Stimulated activated CD4-positive, alpha-beta T cell treated with anti-CD3 and anti-CD28 coated beads, Interleukin-12 subunit alpha, Interleukin-12 subunit beta, amount 100 ng/mL, for 24 hours (primary cell): ENCODE measurements at places on chromosomes 2 and 18.

GRCh38 chr2:98819231-98819766 is 88.4 kb upstream of the MGAT4A start:
- DNase-seq = no peak

DNA sequence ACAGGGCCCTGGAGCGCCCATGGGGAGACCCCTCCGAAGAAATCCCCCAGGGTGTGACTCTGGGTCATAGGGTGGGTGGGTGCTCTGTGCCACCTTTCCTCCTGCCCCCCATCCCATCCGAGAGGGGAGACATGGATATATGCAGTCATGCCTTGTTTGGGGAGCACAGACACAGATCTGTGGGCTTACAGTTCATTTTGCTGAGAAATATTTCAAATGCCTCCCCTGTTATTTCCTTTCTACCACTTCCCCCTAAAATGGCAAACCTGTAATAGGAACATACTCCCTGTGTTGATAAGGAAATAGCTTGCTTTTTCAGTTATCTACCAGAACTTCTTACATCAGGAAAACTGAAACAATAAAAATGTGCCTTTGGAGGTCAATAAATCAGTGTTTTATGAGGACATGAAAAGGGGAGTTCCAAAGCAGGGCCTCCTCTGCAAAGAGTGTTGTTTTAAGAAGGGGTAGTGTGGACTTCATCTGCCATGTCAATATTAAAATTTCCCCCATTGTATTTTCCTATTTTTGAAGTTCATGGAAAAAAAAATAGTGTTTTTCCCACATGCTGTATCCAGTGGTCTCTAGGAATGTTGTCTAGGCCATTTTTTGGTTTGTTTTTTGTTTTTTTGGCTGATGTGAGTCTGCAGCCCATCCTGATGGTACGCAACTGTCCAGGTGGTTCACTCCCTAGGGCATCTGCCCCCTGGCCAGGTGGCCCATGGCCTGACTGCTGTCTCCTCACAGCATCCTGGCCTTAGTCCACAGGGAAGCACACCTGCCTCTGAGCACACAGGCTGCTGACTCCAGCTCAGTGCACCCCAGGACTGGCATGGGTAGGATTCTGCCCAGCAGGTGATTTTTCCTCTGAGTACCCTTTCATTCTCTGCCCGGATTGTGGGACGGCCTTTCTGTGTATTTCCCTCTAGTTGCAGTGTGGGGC is 3.7 kb downstream of the TNFRSF11A start:
- DNase-seq = no peak

GRCh38 chr18:56541793-56542192 is 96.6 kb downstream of the TXNL1 start:
- no peak for DNase-seq

DNA sequence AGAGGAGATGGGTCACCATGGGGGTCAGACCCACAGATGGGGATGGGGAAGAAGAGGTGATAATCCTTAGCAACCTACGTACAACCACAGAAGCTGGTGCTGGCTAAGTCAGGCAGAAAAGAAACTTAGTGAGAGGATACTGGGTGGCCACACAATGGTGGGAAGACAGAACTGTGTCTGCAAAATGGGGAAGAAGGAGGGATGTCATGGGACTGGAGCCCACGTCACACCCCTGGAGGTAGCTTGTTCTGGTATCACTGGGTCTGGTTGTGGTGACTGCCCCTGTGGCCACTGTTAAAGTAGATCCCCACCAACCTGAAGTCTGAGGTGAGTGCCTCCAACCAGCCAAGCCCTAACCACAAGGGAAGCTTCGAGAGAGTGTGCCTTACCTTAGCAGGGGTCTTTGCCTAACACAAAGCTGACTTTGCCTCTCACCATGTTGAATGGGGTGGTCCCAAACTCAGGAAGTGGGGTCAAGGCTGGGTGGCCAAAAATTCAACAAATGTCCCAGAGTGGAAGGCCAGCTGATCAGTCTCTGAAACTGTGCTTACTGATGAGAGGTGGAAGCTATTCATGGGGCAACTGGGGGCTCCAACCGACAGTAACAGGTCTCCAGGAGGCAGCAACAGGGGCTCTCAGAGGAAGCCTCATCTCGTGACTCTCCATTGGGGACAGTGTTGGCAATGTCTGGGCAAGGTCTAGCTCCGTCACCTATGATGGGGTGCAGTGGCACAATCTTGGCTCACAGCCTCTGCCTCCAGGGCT is 64.8 kb upstream of the SLC1A4 start:
- no peak for DNase-seq

- DNase-seq = no peak
Measured at GRCh38 chr18:73579698-73580097, 567.9 kb downstream of the FBXO15 start.

GRCh38 chr2:15023221-15023620 is 390.7 kb downstream of the LRATD1 start:
- DNase-seq = no peak

GRCh38 chr2:208006833-208007232 is 18.5 kb downstream of the PLEKHM3 start:
- DNase-seq = no peak

- no peak for DNase-seq
Measured at GRCh38 chr2:63060472-63060991, 9.9 kb downstream of the OTX1 start.

DNA sequence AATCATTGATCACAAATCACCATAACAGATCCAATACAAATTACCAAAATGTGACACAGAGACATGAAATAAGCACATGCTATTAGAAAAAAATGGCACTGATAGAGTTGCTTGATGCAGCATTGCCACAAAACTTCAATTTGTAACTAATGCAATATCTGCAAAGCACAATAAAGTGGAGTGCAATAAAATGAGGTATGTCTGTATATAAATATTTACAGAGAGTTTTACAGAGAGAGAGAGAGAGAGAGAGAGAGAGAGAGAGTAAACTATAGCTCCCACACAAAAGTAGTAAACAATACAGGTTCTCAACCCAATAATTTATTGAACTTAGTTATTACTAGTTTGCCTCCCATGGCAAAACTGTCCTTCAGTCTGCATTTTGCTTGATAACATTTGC is 1807.0 kb downstream of the SUCLG1 start:
- no peak for DNase-seq

DNA sequence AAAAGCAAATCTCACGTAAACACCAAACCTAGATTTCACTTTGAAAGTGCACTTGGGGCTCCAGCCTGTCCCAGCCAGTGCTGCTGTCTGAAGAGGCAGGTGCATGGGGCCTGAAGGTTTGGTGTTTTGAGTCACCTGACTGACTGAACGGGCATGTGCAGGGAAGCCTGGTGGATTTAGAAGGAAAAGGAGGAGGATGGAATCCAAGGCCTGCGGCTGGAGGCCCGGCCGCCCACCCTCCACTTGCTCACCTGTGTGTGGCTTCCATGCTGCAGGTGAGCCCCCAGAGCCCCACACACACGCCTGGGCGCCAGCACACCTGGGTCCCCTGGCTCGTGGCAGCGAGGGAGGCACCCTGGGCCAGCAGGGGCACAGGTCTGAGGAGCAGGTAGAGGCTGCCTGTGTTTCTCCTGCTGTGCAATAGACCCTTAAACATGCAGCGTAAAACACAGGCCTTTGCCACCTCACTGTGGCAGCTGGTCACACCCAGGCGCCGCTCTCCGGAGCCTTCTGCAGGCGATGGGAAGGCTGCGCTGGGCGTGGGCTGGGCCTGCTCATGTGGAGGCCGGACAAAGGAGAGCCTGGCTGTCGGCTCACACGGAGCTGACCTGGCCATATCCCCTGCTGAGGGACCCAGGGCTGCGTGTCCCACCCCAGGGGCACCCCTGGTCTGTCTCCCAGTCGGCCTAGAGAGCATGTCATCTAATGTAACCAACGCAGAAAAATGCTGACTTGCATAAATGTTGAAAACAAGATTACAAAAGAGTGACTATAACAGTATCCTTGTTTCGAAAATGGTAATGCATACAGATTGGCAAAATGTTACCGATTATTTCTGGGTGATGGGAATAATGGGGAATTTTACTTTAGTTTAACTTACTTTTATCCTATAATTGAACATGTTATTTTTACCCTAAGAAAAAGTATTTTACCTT is 71.3 kb downstream of the TMEM18 start:
- no peak for DNase-seq
